ENCODE measurements at places on chromosomes 3 and 15. TPM values are rescaled to one million over a fixed set of nuclear protein-coding genes. Genes with fewer than 3 reads are reported as not detected.
A peak's percentile ranks its signal among the peaks of the same experiment; 100 is the strongest.

HRH1 gene
- 4.6 TPM for total RNA-seq

SLC15A2 gene
- total RNA-seq, result 3.0 TPM

DNAH12 gene
- 0.21 TPM for total RNA-seq

SLC28A1 gene
- total RNA-seq, result not detected

SERPINI2 gene
- total RNA-seq, result not detected

PLA2G4D gene
- not detected for total RNA-seq

DAPK2 gene
- total RNA-seq, result 2.3 TPM

DNA sequence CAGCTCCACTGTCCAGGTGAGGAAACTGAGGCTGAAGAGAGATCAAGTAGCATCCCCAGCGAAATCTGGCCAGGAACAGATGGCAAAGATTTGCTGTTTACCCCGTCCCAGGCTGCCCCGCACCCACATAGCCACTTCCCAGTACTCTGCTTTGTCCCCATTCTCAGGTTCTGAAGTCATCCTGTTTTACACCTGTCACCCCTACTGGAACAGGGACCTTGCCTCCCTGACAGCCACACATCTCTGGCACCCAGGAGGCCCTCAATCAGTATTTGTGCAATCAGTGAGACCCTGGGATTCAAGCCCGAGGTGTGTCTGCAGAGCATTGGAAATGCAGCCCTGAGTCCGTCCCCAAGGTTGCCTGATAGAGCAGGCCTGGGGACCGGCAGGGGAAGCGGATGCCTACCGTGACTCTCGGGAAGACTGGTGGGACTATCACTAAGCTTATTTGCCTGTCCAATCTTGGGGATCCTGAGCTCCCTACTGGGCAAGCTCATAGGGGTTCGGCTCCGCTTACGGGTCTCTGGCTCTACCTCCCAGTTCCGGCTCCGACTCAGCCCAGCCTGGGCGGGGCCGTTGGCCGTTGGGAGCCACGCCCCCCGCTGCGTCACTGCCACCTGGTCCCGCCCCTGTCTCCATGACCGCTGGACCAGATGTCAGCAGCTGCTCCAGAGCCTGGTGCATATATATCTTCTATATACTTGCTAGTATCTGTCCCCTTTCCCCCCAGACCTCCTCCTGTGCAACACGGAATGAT, 17.5 kb upstream of the FANCD2 start:
- peak; percentile 84 for DNase-seq
- H3K4me1 ChIP-seq, result peaks cover 28% of the 10 kb centered on the region
- peak overlapping the region; percentile 65 for H3K4me3 ChIP-seq
- H3K27ac ChIP-seq, result no peak overlapping the region

GRCh38 chr15:71191296-71191695, 76.0 kb downstream of the THSD4 start:
- no peaks in the 10 kb centered on the region for H3K36me3 ChIP-seq
- no peak for DNase-seq
- H3K4me3 ChIP-seq, result no peak overlapping the region
- no peaks in the 10 kb centered on the region for H3K27me3 ChIP-seq
- H3K27ac ChIP-seq, result no peak overlapping the region
- no peaks in the 10 kb centered on the region for H3K4me1 ChIP-seq

DNA sequence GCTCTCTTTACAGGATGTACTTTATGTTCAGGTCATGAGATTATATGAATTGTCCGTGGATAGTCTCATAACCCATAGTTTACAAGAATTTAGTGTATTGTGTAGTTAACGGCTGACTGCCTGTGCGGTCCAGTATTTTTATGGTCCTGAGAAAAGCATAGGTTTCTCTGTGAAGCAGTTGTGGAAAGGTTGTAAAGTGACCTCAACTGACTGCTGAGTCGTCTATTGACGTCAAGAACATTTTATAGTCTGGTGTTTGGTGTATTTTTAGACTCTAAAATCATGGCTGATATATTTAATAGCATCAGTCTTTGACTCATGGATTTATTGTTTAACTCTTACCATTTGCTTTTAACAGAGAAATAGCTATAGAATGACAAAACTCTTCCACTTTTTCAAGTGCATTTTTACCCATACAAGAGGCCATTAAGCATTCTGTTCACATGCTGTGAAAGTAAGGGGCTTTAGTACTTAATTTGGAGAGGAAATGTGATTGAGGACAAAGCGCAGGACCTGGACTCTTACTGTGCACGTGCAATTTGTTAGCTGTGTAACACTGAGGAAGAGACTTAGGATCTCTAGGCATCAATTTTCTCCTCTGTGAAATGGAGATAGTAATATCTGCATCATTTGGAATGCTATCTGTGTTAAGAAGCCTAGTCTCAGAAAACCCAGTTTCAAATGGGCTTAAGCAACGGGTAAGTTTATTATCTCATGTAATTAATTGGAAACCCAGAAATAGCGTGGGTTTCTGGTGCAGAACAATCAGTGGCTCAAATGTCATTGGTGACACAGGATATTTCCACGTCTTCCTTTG, 240.8 kb downstream of the NFKBIZ start:
- peaks cover 2% of the 10 kb centered on the region for H3K36me3 ChIP-seq
- no peak overlapping the region for H3K27ac ChIP-seq
- H3K27me3 ChIP-seq, result no peaks in the 10 kb centered on the region
- no peak for DNase-seq

GRCh38 chr3:117017135-117017894, 307.7 kb downstream of the TUSC7 start:
- DNase-seq, result no peak
- peaks cover 8% of the 10 kb centered on the region for H3K27me3 ChIP-seq
- H3K4me1 ChIP-seq, result no peaks in the 10 kb centered on the region
- H3K27ac ChIP-seq, result no peak overlapping the region
- H3K4me3 ChIP-seq, result no peak overlapping the region

- no peak overlapping the region for H3K4me3 ChIP-seq
- H3K27ac ChIP-seq, result no peak overlapping the region
- no peaks in the 10 kb centered on the region for H3K36me3 ChIP-seq
- no peak for DNase-seq
- no peaks in the 10 kb centered on the region for H3K4me1 ChIP-seq
- no peaks in the 10 kb centered on the region for H3K27me3 ChIP-seq
These were observed 174.7 kb upstream of the CGNL1 start for GRCh38 chr15:57201578-57201977.

DNA sequence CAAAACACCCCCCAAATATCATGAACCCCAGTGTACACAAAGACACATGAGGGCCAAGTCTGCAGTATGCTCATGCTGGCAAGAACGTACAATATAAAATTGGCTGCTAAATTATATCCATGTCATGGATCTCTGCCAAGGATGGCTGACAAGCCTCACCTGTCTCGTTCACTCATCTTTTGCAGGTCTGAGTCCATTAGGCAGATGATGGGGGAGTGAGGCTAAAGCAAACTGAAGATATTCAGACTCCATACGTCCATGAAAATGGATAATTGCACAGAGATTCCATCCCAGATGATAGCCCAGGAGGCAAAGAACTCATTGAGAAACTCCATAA, 122.3 kb upstream of the PTPRG start:
- no peaks in the 10 kb centered on the region for H3K4me1 ChIP-seq
- no peak overlapping the region for H3K4me3 ChIP-seq
- no peak overlapping the region for H3K27ac ChIP-seq

- H3K4me3 ChIP-seq, result peak overlapping the region; percentile 86
- no peaks in the 10 kb centered on the region for H3K27me3 ChIP-seq
- H3K36me3 ChIP-seq, result no peaks in the 10 kb centered on the region
- H3K4me1 ChIP-seq, result peaks cover 51% of the 10 kb centered on the region
These were observed 19.1 kb downstream of the ZDHHC19 start for GRCh38 chr3:196192036-196192523.

DNA sequence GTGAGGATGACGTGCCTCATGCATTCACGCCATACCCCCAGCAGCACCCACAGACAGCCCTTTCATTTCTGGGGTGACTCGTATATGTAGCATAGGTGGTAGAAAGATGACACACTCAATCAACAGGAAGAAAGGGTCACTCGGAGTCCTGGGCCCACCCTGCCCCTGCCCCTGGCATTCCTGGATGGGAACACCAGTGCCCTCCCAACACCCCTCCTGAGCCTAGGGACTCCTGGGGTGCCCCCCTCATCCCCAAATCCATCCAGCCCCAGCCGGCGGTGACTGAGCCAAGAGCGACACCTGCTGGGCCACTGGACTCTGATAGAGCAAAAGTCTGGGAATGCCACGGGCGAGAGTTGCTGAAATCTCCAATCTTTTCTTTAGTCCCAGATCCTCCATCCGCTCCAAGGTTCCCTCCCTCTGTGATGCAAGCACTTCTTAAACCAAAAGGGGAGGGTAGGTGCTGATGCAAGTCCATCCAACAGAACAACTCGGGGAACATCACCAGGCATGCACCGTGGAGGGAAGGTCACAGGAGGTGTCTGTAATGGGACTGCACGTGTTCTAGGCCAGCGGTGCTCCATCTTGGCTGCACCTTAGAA, 31.1 kb downstream of the ACAN start:
- peaks cover 3% of the 10 kb centered on the region for H3K27me3 ChIP-seq
- peaks cover 10% of the 10 kb centered on the region for H3K4me1 ChIP-seq
- no peaks in the 10 kb centered on the region for H3K36me3 ChIP-seq

GRCh38 chr3:171606151-171606751, 146.0 kb upstream of the TNIK start:
- H3K27ac ChIP-seq, result no peak overlapping the region
- no peaks in the 10 kb centered on the region for H3K4me1 ChIP-seq
- no peak for DNase-seq

DNA sequence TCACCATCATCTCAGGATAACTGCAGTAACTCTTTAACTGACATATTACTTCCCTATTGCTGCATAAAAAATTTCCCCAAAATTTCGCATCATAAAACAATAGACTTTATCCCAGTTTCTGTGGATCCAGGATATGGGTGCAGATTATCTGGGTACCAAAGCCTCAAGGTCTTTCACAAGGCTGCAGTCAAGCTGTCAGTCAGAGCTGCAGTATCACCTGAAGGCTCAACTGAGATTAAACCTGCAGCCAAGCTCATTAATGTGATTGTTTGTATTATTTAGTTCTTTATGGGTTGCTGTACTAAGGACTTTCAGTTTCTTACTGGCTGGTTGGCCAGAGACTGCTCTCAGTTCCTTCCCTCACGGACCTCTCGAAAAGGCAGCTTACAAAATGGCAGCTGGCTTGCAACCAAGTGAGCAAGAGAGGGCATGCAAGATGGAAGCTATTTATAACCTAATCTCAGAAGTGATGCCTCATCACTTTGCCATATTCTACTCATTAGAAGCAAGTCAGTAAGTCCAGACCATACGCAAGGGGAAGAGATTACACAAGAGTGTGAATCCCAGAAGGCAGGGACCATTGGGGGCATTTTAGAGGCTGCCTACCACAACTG, 54.9 kb downstream of the DCUN1D1 start:
- no peaks in the 10 kb centered on the region for H3K4me1 ChIP-seq
- no peak for DNase-seq
- H3K4me3 ChIP-seq, result no peak overlapping the region
- peaks cover 4% of the 10 kb centered on the region for H3K36me3 ChIP-seq

DNA sequence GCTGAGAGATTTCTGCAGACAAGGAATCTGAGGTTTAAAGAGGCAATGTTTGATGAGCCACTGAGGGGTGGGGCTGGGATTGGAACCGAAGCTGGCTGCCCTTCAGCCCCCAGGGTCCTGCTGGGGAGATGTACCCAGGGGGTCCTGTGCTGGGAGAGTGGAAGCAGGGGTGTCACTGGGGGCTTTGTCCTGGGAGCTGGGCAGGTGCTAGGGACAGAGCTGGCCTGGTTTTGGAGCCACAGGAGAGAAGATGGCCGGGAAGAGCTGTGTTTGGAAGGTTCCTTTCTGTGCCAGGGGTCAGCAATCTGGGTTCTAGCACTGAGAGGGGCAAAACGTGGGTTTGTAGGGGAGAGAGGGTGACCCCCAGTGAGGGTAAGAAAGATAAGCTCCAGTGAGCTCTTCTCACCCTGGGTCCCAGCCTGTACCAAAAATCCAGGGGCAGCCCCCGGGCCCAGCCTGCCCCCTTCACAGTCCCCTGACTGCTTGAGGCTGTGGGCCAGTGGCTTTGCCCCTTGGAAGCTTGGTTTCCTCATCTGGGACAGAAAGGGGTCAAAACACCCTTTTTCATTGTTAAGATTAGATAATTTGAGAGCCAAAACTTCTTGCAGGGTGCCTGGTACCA, 69.6 kb downstream of the SMAD3 start:
- H3K27me3 ChIP-seq, result no peaks in the 10 kb centered on the region
- H3K36me3 ChIP-seq, result no peaks in the 10 kb centered on the region
- H3K4me3 ChIP-seq, result peak overlapping the region; percentile 90
- no peak for DNase-seq
- peaks cover 96% of the 10 kb centered on the region for H3K4me1 ChIP-seq

- no peaks in the 10 kb centered on the region for H3K4me1 ChIP-seq
- H3K27me3 ChIP-seq, result peaks cover 16% of the 10 kb centered on the region
- DNase-seq, result no peak
- no peak overlapping the region for H3K4me3 ChIP-seq
- no peak overlapping the region for H3K27ac ChIP-seq
These were observed 26.7 kb upstream of the COL6A6 start for GRCh38 chr3:130490241-130490640.

GRCh38 chr3:41688595-41689380, 273.1 kb downstream of the ULK4 start:
- DNase-seq, result no peak
- H3K4me3 ChIP-seq, result no peak overlapping the region
- H3K36me3 ChIP-seq, result peaks cover 3% of the 10 kb centered on the region
- H3K4me1 ChIP-seq, result no peaks in the 10 kb centered on the region
- no peak overlapping the region for H3K27ac ChIP-seq

DNA sequence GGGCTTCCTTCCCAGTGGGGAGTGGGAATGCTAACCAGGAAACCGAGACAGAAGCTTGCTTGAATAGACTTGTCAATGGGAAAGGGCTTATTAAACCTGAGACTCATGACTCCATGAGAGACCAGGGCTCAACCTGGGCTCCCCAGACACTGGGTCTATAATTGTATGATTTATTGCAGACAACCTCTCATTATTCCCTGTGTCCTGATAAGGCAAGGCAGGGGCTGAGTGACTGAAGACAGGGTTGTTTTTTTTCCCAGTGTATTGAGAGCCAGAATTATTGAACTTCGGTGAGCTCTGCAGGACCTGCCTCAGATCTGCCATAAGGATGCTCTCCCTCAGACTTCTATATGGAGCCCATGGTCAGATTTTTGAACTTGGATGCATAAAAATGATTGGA, 79.5 kb upstream of the KLHL25 start:
- H3K27me3 ChIP-seq, result peaks cover 22% of the 10 kb centered on the region
- no peaks in the 10 kb centered on the region for H3K36me3 ChIP-seq
- H3K27ac ChIP-seq, result no peak overlapping the region
- H3K4me1 ChIP-seq, result no peaks in the 10 kb centered on the region
- H3K4me3 ChIP-seq, result no peak overlapping the region

- H3K4me3 ChIP-seq, result peak overlapping the region; percentile 97
- DNase-seq, result no peak
- H3K4me1 ChIP-seq, result peaks cover 36% of the 10 kb centered on the region
- H3K27me3 ChIP-seq, result no peaks in the 10 kb centered on the region
- peak overlapping the region; percentile 93 for H3K27ac ChIP-seq
These were observed 634 bp downstream of the ZMAT3 start for GRCh38 chr3:179071027-179071322.

DNA sequence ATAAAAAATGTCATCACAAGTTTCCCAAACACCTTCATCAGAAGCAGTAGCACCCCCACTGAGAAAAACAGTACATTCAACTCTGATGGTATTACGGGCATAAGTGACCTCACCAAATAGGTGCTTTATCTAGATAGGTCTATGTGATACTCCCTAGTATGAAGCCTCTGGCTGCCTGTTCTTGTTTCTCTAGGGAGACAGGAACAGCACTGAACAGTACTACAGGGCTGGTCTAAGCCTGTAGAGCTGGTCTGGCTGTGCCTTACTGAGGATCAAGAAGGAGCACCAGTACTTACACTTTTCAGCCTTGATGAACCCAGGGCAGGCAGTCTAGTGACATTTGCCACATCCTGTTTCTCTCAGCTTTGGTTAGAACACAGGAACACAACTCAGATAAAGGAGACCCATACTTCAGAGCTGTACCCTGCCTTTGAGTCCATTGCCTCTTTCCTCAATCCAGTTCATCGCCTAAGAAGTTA, 35.9 kb downstream of the OXNAD1 start:
- H3K27ac ChIP-seq, result peak overlapping the region; percentile 97
- DNase-seq, result peak; percentile 53
- H3K27me3 ChIP-seq, result no peaks in the 10 kb centered on the region
- peaks cover 98% of the 10 kb centered on the region for H3K4me1 ChIP-seq
- peak overlapping the region; percentile 95 for H3K4me3 ChIP-seq
- peaks cover 26% of the 10 kb centered on the region for H3K36me3 ChIP-seq
